ENCODE measurements at places on chromosomes 7 and 10.

DNA sequence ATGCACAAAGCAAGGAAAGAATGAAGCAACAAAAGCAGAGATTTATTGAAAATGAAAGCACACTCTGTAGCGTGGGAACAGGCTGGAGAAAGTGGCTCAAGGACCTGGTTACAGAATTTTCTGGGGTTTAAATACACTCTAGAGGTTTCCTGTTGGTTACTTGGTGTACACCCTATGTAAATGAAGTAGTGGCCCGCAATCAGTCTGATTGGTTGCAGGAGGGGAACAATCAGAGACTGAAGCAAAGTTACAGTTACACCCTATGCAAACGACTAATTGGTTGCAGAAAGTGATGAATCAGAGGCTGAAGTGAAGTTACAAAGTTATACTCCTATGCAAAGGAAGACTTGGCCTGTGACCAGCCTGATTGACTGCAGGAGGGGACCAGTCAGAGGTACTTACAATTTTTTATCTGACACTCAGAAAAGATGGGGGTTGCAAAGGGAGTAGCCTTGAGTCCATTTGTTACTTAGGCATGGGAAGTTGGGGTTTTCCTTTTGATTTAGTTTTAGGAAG lies 3.6 kb upstream of the MTPN start:
- DNase-seq = peak; percentile 32

DNA sequence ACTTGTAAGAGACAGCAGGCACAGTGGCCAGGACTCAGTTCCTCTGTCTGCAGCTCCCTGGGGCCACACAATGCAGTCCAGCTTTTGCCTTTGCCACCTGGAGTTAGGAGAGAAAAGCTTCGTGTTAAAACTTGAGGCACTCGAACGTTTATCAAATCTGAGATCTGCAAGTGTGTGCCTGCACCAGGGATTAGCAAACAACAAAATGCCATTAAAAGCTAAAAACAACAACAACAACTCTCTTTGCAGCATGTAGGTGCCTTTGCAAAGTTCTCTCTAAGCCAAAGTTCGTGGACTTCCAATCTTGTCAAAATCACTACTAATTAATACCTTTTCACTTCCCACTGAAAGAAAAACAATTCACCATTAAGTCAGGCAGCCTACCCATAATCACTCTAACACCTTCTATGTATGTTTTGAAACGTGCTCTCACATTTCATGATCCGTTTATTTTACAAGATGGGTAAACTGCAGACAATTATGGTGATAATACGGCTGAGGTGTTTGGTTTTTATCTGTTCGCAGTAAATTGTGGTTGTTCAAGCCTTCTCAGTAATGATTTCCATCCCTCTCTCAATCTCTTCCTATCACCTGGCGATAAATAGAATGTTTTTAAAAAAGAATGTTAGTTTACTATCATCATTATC lies 36.2 kb upstream of the SDK1 start:
- no peak for DNase-seq

DNA sequence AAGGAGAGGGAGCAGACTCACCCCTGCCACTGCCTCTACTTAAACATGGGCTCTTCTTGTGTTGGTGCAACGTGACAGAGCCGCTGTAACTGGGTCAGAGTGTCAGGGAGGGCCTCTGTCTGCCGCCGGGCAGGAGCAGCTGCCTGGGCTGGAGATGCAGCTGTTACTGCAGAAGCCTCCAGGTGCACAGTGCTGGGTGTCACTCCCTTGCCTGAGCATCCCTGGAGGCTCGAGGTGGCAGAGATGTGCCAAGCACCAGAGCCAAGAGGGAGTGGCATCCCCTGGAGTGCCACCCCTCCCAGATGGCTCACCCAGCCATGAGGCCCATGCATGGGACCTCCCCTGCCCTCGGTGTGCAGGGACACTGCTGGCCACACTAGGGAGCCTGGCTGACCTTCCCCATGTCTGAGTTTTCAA lies 145.7 kb downstream of the PRPF18 start:
- DNase-seq = no peak

DNA sequence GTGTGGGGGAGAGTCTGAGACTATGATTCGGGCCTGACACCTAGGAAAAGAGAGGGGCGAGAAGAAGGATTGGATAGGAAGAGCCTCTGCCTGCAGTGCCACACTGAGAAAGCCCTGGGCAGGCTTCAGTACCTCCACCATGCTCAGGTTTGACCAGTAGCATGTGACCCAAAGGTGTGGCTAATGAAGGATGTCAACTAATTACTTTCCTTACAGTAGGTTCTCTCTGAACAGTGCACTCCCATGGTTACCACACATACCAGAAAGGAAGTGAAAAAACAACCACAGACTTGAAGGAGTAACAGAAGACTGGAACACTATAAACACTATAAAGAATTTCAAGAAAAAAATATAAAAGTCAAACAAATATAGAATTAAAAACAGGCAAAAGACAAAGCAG lies 46.2 kb downstream of the SEM1 start:
- no peak for DNase-seq

- no peak for DNase-seq
Measured at GRCh38 chr10:60901561-60902235, 42.3 kb downstream of the RHOBTB1 start.

- peak; percentile 56 for DNase-seq
Measured at GRCh38 chr7:37352974-37353948, 95.4 kb downstream of the ELMO1 start.

GRCh38 chr10:117980216-117980615 lies 66.5 kb downstream of the RAB11FIP2 start:
- DNase-seq = no peak

DNA sequence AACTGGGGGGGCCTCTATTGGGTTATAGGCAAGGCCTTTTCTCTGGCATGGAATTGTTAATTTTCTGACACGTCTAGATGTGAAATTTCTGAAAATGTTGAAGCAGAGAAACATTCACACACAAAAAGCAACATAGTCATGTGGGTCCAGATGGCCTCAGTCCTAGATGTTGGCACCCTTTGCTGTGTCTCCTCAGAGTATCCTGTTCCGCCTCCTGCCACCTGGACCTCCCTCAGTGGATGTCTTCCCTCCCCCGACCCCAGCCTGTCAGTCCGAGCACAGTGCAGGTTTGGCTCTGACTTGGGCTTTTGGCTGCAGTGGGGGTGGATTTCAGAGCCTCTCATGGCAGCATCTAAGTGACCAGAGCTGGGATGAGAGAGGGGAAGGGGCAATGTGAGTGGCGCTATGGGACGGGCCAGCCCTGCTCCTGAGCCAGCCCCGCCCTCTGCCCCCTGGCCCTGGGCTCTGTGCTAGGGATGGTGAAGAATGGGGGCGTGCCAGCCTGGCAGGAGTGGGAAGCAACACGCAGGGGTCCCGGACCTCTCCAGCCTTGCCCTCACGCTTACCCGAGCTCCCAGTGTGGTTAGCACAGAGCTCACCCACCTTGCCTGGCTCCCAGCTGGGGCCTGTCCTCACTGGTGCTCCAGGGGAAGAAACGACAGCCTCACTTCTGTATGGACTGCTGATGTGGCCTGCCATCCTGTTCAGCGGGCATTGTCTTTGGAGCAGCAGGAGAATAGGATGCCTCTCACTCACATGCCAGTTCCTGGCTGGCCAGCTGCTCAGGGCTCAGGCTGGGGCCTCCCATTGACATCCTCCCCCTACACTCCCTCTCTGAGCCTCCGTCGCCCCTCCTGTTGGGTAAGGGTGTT lies 6.2 kb downstream of the ATP6V0E2 start:
- no peak for DNase-seq

DNA sequence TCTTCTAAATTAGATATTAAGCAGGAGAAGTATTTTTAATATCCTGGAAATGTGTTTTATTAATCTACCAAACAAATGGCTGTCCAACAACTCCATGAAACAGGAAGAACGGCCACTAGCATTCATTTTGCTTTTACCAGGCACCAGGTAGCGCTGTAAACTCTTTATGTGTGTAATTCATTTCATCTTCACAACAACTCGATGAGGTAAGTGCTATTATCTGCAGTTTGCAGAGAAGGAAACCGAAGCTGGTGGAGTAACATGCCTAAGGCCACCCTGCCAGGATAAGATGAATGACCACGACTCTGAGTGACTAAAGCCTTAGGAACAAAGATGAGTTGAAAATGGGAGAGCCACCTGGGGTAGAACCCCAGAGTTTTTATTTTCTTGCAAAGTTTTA lies 101.2 kb downstream of the KIAA1217 start:
- no peak for DNase-seq

DNA sequence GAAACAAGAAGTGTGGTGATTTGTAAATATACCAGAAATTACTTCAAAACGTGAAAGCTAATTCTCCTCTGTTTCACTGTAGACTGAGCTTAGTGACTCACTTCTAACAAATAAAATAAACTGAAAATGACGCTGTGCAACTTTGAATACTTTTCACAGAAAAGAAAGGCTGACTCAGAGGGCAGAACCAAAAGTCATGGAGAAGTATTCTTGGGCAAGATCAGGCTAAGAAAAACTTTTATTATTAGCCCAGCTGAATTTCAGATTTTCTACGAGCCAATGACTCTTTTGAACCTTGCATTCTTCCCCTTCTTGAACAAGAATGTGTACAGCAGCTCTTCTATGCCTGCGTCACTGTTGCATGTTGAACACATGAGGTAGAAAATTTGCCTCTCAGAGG lies 527.3 kb upstream of the GHITM start:
- DNase-seq = no peak

DNA sequence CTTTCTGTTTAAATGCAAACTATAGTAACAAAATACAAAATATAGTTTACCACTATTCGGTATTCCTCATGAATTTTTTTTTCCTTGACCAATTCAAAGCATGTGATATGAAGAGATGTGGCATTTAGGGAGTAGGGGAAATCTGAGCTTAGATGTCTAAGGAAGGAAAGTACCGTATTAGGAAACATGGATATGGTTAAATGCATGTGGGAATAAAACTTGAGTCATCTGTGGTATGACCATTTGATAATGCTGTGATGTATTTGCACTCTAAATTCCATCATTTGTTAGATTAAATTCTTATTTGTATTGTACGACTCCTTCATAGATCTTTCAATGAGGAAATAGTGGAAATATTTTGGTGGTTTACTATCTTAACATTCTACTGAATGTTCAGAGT lies 19.7 kb downstream of the AHR start:
- no peak for DNase-seq

- DNase-seq = no peak
Measured at GRCh38 chr7:124779620-124780019, 14.0 kb upstream of the GPR37 start.

- DNase-seq = no peak
Measured at GRCh38 chr7:111558991-111559390, 3.3 kb downstream of the IMMP2L start.

GRCh38 chr7:71682841-71683781 lies 551.2 kb downstream of the GALNT17 start:
- no peak for DNase-seq

GRCh38 chr10:80281784-80282765 lies 7.4 kb downstream of the MAT1A start:
- no peak for DNase-seq

DNA sequence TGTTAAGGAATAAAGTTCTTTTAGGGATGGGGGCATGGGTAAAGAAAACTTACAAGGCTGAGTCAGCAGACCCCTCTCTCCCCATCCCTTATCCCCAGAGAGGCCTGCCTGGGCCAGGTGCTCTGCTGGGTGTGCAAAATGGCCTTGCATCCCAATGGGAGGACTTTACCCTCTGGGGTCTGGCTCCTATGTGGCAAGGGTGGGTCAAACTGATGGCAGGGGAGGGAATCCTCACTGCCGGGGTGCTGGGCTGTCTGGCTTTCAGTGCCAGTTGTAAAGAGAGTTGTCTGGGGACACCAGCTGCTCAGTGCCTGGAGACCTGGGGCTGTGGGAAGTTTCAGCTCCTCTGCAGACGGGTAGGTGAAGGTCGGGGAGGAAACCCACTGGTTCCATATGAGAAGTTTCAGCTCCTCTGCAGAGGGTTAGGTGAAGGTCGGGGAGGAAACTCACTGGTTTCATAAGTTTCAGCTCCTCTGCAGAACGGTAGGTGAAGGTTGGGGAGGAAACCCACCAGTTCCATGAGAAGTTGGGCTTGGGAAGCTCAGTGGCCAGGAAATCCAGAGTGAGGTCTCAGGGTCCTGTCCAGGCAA lies 127.2 kb upstream of the PODXL start:
- no peak for DNase-seq

GRCh38 chr10:27258492-27258837 lies 17.9 kb upstream of the ACBD5 start:
- no peak for DNase-seq

- no peak for DNase-seq
Measured at GRCh38 chr10:95694665-95695064, 938 bp upstream of the TCTN3 start.

DNA sequence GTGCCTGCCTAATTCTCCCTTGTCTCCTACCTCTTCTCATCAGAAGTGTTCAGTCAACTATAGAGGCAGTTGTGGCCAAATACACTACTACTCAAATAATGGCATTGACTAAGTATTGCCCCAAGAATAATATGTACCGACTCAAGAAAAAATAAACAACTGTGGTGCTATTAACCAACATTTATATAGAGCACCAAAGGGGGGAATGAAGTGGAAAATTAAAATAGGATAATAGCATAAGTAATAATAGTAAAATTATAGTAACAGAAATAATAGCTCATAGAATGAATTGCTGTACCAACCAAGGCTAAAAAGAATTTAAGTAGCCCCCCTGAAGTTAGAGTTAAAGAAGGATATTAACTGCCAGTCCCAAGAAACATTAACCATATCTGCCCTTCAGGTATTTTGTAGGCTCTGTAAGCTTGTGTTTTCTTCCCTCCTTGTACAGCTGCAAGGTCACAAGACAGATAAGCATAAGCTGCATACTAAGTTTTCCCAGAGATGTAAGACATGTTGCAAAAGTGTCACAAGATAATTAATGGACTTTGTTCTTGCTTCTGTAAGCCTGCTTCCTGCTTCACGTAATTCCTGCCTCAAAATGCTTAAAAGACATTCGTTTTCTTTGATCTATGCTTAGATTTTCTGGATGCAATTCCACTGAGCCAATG lies 10.9 kb upstream of the CYREN start:
- DNase-seq = no peak

- DNase-seq = no peak
Measured at GRCh38 chr10:71621231-71622153, 98.1 kb downstream of the C10orf105 start.

DNA sequence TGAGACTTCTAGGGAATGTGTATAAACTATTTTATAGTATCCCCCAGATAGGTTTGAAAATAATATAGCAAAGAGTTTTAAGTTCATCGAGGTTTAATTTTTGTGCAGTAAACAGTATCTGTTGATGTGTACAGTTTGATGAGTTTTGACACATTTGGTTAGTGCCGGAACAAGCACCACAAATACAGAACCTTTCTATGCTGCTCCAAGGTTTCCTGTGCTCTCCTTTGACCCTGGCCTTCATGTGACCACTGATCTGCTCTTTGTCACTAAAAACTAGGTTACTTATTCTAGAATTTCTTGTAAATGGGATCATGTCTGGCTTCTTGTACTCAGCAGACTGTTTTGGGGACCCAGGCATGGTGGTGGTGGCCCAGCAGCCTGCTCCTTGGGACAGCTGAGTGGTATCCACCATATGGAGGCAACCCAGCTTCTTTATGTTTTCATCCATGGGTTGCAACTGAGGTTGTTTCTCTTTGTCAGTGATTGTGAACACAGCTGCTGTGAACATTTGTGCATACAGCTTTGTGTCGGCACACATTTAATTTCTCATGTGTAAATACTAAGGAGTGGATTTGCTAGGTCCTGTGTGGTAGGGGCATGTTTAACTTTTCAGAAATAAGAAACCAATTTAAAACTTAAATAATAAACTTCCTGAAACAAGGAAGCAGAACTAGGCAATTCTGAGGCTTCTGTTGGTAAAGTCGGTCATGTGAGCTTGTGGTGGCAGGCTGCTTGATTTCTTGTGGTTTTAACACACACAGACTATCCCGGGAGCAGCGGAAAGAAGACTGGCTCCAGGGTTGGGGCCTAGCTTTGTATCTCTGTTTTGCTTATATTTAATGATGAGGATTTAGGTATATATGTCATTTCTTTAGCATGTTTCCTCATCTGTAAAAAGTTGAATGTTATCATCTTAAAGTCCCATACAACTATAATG lies 219.4 kb downstream of the ABCA13 start:
- no peak for DNase-seq

All from activated effector memory CD4-positive, alpha-beta T cell treated with Interleukin-2 at 50 U/mL for 16 hours (primary cell).